ENCODE measurements at places on chromosomes 3 and 15.

DNA sequence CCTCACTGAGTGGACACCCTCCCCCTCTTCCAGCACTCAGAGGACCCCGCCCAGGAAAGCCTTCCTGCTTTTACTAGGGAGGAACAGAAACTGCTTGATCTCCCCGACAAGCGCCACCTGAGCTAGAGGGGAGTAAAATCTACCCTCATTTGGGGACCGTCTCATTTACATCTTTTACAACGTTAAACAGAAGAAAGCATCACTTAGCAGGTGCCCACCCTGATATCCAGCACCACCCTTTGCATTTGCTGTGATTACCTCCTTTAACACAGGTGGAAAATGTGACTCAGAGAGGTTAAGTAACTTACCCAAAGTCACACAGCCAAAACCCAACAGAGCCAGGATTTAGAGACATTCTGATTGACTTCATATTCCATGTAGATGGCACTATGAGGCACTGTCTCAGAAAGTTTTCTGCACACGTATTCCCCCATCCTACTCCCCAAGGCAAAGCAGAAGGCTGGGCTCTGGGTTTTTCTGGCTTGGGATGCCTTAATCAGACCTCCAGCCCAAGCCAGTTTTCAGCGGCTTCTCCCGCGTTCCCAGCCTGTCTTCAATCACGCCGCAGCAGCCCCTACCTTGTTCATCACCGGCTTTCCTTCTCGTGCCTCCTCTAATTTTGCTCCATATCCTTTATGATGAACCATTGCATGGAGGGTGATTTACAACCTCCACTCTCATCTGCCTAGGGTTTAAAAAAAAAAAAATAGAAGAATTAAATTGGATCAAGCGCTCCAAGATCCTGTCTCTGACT, 314.6 kb upstream of the PROK2 start:
- DNase-seq = no peak

DNA sequence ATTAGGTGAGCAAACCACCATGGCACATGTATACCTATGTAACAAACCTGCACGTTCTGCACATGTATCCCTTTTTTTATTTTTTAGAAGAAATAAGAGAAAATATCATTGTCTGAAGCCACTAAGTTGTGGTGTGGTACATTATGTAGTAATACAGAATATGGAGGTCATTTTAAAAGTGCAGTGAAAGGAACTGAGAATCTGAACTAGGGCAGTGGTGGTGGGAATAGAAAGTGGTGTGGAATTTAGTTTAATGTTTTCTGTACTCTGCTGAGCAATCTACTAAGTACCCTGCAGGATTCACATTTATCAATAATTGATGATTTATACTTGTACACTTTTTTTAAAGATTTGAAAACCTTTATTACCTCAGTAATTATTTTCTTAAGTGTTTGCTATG, 283.5 kb downstream of the CHL1 start:
- DNase-seq = no peak

- no peak for DNase-seq
Measured at GRCh38 chr3:115019900-115020299, 127.2 kb downstream of the ZBTB20 start.

DNA sequence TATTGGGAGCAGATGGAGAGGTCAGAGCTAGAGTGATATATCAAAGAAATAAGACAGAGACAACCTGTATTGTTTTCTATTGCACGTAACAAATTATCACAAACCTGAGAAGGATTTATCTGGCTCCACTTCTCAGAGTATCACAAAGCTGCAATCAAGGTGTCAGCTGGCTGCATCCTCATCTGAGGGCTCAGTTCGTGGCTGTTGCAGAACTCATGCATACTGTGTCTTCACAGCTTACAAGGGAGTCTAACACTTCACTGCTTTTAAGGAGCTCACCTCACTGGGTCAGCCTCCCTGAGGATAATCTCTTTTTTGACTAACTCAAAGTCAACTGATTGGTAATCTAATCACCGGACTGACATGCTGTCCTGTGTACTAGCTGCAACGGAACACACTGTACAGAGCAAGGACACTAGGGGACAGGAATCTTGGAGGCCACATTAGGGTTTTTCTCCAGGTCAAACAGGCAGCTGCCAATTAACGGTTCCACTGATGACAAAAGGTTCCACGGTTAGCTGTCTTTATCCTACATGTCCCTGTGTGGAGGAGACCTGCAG, 1006.8 kb upstream of the SEMA6D start:
- DNase-seq = no peak

DNA sequence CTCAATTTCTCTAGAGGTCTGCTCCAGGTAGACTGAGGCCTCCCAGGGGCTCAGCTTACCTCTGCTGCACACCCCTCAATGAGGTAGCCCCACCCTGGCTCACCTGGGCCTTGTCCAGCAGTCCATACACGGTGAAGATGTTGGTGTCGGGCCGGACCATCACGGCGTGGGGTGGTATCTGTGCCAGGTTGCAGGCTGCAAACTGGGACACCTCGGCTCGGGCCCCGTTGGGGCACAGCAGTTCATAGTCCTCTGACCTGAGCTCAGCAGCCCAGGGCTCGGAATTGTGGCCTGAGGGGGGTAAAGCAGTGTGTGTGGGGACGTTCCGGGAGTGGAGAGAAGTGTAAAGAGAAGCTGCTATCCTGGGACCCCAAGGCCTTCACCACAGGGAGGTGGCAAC, 23.2 kb downstream of the MELTF start:
- no peak for DNase-seq
